ENCODE measurements at places on chromosomes 7 and 10.

GRCh38 chr7:12221414-12221813, 10.3 kb downstream of the TMEM106B start:
- DNase-seq, result no peak

DNA sequence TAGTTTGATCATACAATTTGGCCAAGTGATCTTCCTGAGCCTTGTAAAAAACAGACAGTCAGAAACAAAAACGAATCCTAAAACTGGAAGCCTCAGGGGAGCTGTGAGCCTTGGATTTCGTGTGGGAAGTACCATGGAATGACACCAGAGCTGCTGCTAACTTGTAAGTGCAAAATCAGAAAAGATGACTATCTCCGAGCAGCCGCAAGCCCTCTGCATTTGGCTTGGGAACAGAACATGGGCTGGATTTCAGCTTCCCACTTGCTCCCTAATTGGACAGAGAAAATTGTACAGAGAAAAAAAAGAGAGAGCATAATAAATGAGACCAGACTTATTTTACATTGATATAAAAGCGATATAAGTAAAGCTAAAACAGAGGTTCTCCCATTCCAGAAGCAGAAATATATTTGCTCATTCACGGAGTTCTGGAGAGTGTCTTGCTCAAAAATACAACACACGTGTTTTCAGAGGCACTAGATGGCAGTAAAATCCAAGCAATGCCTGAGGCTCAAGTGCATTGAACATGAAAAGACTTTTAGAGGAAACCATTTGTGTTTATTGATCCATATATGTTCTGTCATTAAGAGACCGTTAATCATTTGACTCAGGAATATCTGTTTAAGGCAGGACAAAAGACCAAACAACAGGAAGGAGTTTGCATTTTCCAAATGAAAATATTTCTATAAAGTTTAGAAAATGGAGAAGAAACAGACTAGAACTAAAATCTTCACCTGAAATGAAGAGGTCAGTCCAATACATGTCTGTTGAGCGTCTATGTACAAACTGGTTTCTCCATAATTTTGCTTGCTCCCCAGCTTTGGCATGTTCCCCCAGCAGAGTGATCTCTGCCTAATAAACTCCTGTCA, 78.3 kb upstream of the SLC26A5 start:
- peak; percentile 69 for DNase-seq

- DNase-seq, result no peak
Observed at GRCh38 chr10:95415621-95416031, 124.8 kb upstream of the PDLIM1 start.

DNA sequence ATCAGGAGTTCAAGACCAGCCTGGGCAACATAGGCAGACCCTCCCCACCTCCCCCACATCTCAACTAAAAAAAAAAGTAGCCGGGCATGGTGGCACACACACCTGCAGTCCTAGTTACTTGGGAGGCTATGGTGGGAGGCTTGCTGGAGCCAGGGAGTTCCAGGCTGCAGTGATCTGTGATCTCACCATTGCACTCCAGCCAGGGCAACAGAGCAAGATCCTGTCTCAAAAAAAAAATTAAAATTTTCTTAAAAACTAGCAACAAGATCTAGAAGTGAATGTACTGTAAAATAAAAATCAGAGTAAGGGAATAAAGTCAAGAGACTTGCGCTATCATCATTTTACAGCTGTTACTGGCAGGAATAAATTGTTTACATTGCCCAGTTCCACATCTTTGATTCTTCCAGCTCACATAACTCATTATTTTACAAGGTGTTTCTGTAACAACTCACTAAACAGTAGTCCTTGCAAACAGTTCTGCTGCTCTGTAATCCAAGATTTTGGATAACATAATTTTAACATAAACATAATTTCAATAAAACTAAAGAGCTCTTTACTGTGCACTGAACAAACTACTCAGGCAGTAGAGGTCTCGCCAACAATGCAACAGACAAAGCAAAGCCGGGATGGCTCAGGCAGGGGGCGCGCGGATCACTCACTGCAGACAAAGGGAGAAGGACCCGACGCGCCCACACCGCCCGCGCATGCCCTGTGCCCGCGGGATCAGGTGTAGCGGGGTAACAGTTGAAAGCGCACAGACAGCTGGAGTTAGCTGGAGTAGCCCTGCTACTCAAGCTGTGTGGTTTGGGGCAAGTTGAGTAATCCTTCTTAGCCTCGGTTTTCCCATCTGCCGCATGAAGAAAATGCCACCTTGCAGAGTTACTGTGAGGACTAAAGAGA, 73.3 kb upstream of the NFE2L3 start:
- DNase-seq, result peak; percentile 94

GRCh38 chr7:35792472-35792871, 8.4 kb upstream of the SEPTIN7 start:
- DNase-seq, result no peak

DNA sequence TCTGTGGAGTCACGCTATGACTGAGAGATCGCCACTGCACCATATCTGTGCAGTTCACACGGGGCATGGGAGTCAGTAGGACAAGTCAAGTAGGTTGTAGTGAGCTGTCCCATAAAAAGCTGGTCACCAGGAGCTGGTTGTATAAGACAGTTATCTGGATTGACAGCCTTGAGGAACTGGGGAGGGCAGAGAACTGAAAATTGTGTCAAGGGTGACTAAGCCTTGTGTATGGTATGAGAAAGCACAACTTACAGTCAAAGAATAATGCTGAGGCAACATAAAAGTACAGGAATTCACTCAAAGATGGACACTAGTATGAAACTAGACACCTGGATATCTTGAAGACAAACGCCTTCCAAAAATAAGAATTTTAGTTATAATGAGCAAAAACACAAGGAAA, 564.9 kb downstream of the POM121L12 start:
- no peak for DNase-seq

DNA sequence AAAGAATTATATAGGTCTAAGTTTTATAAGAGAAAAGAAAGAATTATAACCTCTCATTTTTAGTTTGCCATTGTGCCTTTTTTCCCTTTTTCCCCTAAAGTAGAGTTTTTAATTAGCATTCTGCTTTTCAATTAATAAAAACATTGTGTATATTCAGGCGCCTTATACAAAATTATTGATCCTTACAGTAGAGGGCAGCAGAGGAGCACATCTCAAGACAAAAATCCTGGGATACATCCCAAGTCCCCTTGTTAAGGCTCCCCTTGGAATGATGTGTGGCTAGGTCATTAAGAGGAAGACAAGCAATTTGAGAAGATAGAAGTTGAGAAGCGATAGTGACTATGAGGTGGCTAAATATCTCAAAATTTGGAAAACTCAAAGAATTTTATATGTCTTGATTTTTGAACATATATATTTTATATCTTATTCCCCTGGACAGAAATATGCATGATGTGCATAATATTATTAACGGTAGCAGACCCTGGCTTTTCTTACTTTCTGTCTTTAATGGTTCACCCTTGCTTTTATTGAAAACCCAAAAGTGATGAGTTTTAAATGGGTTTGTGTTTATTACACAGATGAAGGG, 19.1 kb upstream of the TPK1 start:
- peak; percentile 25 for DNase-seq

DNA sequence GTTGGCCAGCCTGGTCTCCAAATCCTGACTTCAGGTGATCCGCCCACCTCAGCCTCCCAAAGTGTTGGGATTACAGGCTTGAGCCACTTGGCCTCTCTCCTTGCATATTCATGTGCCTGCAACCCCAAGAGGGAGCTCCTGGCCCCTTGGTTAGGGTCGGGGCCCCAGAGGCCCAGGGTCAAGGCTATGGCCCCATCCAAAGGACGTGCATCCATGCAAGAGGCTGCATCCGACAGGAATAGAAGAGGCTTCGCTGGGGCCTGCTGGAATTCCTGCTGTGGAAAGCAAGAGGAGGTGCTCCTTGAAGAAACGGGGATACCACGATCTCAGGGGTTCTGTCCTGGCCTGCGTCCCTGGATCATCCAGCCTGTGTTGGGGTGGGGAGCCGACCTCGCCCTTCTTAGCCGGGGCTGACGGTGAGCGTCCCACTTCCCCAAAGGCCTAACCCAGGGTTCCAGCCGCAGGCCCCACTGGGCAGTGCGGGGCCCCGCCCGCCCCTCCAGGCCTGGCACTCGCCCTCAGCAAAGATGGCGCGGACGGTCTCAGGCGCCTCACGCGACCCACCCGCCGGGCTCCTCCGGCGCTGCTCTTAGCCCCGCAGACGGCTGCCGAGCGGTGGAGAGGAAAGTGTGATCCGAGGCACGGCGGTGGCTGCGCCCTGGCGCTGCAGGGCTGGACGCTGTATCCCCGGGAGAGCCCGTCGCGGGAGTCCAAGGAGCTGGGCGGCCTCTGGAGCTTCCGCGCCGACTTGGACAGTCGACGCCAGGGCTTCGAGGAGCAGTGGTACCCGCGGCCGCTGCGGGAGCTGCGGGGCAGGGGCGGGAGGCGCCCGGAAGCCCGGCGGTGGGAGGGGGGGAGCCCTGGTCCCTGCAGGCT, 54.7 kb downstream of the ZNF727 start:
- no peak for DNase-seq

DNA sequence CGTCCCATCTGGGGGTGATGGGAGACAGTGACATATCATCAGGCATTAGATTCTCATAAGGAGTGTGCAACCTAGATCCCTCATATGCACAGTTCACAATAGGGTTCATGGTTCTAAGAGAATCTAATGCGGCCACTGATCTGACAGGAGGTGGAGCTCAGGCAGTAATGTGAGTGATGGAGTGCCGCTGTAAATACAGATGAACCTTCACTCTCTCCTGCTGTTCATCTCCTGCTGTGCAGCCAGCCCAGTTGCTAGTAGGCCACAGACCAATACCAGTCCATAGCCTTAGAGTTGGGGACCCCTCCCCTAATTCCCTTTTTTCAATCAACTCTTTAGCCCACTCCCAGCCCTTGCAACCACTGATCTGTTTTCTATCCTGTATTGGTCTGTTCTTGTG, 581.1 kb upstream of the AUTS2 start:
- DNase-seq, result no peak

DNA sequence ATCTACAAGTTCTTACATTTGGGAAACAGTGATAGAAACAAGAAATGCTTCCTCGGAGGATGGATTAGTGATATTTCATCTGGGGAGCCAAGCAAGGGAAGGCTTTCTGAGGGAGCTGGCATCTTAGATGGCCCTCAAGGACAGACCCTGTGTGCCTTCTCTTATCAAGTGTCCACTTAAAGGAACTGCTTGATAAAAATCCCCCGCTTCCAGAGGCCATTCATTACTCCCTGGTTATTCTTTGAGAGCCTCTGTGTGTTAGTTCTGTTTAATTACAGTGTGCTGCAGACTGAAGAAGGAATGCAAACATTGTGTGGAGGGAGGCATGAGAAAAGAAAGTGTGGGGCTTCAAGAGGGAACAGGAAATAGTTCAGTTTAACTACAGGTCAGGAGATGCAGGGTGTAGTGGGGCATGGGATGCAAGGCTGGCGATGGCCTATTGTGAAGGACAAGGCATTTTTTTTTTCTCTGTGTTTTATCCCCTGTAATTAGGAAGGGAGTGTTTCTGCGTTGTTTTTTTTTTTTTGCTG, 145.4 kb downstream of the SNX10 start:
- no peak for DNase-seq

DNA sequence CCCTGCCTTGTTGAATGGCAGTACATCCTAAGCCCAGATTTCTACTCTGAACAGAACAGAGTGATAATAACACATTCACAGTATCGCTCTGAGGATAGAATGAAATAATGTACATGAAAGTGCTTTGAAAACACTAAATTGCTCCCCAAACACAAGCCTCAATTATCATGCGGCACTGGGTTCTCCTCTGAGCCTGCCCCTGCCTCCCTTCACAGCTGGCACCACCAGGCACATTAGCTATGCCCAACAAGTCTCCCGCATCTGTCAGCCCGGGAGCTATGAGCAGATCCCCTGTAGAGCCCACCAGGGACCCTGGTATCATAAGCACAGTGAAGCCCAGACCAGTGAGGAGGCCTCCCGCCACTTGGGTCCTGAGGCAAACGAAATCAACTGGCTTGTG, 405.5 kb downstream of the GRID1 start:
- no peak for DNase-seq

GRCh38 chr10:7696545-7696944, 6.6 kb upstream of the ITIH2 start:
- no peak for DNase-seq

DNA sequence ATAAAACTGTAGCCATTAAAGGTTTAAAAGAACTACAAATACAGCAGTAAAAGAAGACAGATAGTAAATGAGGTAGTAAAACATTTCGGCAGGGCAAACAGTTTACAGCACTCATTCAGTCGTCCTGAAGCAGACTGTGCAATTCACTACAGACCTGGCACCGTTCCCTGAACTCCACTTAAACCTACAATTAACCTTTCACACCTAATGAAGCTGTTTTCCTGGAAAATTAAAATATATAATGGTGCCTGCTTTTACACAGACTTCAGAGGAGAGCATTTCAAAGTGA, 335.3 kb downstream of the GFRA1 start:
- no peak for DNase-seq

- no peak for DNase-seq
Observed at GRCh38 chr10:77185696-77186095, 451.9 kb downstream of the KCNMA1 start.

- DNase-seq, result peak; percentile 19
Observed at GRCh38 chr10:132571650-132572544, 34.3 kb downstream of the INPP5A start.

GRCh38 chr7:135645296-135645904, 16.9 kb upstream of the STMP1 start:
- peak; percentile 30 for DNase-seq

- DNase-seq, result no peak
Observed at GRCh38 chr7:157877298-157878090, 540.7 kb downstream of the DNAJB6 start.

GRCh38 chr7:20777377-20778062, 9.2 kb downstream of the SP8 start:
- no peak for DNase-seq

GRCh38 chr7:101953248-101953819, 135.9 kb downstream of the CUX1 start:
- no peak for DNase-seq

DNA sequence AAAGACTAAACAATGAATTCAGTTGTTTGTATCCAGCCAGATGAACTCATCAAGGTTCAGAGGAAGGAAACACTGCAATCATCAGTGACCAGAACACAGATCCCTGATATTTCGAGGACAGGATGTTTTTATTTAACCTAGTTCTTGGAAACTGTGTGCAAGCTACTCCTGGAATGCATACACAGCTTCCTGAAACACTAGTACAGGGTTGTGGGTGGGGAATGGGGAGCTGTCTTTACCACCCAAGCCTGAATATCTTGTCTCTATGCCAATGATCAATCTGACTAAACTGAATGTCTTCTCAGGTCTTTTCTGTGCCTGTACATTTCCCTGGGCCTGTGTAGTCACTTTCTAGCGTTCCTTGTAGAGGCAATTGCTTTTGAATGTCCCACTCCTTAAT, 374.6 kb downstream of the CALN1 start:
- no peak for DNase-seq

- DNase-seq, result no peak
Observed at GRCh38 chr7:118280319-118281012, 56.0 kb downstream of the ANKRD7 start.
